ENCODE measurements at places on chromosomes 7 and 10.

DNA sequence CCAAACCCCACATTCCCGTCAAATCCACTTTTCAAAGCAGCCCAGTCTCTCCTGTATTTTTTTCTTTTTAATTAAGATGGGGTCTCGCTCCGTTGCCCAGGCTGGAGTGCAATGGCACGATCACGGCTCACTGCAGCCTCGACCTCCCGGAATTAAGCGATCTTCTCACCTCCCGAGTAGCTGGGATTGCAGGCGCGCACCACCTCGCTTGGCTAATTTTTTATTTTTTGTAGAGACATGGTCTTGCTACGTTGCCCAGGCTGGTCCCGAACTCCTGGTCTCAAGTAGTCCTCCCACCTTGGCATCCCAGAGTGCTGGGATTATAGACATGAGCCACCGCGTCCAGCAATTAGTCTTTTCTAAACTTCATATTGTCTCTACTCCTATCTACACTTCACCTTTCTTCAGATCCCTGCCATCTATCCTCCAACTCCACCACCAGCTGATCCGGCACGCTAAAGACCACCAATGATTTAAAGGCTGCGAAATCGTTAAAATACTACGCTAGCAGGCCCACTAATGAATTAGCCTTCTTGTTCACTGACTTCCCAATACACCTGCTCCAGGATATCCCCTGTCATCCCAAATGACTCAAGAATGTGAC, 525 bp upstream of the CHUK start:
- DNase-seq: no peak

- DNase-seq: no peak
Measured at GRCh38 chr7:105705427-105705826, 124.1 kb upstream of the EFCAB10 start.

- DNase-seq: no peak
Measured at GRCh38 chr7:101854084-101854865, 36.8 kb downstream of the CUX1 start.

GRCh38 chr10:121243609-121244241, 354.5 kb downstream of the FGFR2 start:
- no peak for DNase-seq

- DNase-seq: no peak
Measured at GRCh38 chr10:128926711-128927110, 540.3 kb upstream of the MGMT start.

- no peak for DNase-seq
Measured at GRCh38 chr7:74325210-74325565, 36.0 kb downstream of the CLIP2 start.

GRCh38 chr7:42763137-42763551, 148.7 kb downstream of the C7orf25 start:
- no peak for DNase-seq

GRCh38 chr10:82738592-82738991, 863.6 kb downstream of the NRG3 start:
- DNase-seq: no peak

DNA sequence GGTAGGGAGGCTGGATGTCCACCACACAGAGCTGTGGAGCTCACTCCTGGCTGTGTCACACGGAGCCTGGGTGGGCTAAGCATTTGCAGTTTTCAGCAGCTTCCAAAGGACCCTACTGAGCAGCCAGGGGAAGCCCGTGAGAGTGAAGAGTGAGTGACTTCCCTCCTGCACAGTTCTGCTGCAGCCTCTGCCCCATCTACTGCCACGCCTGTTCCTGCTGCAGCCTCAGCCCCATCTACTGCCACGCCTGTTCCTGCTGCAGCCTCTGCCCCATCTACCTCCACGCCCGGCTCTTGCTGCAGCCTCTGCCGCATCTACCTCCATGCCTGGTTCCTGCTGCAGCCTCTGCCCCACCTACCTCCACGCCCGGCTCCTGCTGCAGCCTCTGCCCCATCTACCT, 12.2 kb downstream of the ADAM8 start:
- no peak for DNase-seq

DNA sequence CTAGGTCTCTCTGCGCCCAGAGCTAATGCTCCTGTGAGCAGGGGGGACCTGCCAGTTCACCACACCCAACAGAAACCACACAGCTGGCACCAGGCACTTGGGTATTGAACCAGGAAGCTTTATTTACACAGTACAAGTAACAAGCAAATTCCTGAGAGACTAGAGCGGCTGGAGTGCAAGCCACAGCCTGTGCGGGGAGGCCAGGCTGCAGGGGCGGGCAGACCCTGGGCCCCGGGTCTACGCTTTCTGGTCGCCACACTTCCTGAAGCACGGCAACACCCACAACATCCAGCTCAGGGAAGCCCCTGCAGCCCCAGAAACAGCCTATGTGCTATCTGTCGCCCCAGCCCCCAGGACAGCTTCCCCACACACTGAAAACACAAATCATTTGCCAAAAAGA, 125.0 kb downstream of the FAM53B start:
- no peak for DNase-seq

DNA sequence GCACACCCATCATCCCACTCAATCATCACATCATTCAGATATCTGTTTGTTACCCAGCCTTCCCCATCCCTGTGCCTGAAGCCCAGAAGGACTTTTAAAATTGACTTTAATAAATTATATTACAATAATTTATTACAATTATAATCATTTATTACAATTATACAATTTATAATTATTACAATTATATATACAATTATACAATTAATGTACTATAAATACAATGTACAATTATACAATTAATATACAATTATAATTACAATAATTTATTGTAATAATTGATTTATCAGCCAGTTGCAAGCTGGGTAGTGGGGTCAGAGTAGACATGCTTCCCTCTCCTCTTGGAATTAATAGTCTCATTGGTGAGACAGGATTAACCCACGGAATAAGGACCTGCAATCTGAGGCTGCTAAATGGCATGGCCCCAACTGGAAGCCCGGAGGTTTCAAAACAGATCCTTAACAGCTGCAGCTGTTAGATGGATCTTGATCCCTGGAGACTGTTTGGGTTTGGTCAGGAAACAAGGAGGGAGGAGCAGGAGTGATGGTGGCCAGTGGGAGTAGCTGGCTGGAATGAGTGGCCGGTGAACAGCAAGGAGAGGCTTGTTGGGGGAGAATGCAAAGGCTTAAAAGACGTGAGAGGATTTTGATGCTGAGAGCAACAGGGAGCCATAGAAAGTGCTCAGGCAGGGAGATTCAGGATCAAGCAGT, 402.8 kb upstream of the PODXL start:
- no peak for DNase-seq

- DNase-seq: no peak
Measured at GRCh38 chr7:27970350-27970749, 210.2 kb downstream of the JAZF1 start.

- DNase-seq: no peak
Measured at GRCh38 chr7:21346297-21346696, 81.6 kb upstream of the SP4 start.

GRCh38 chr7:142884286-142884640, 1.3 kb downstream of the TRPV6 start:
- no peak for DNase-seq

DNA sequence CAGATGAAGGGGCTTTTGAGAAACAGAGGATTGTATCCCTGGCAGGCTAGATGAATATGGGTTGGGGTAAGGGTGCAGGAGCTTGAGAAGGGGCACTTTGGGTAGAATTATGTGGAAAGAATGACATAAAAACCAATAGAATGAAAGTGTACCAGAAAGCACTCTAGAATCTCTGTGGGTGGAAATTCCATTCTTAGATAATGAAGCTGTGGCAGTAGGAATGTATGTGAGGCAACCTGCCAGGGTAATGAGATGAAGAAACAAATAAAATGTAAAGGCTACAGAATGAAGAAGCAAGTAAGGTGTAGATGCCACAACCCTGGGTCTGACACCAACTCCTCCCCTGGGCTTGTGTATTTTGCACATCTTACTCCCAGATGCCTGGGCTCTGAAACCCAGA, 16.8 kb downstream of the NOBOX start:
- DNase-seq: no peak

DNA sequence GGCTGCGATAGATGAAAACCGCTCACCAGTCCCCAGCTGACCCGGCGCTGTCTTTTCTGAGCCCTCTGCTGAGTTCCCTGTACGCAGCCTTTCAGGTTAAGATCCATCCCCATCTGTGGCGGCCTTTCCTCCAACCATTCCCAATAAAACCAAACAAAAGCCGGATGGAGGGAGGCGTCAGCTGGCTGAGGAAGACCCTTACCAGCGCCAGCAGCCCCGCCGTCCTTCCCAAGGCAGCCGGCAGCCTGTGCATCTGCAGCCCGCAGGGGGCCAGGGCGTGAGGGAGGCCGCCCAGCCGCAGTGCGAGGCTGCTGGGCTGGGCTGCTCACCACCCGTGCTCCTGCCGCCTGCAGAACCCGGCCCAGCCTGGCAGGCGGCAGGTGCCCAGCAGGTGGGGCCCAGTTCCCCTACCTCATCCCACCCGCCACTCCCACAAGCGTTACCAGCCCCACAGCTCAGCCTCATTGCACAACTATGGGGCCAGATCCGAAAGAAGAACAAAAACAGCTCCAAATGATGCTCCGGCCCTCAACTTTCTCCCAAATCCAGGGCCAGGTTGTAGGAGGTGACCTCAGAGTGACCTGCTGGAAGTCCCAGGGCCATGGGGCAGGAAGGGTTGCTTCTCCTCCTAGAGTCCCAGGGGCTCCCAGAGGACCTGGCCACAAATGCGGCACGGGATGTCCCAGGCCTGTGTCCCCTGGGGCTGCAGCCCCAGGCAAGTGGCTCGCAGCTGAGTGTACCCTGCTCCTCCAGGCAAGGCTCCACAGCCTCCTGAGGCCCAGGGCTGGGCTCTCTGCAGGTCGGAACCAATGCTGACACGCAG, 23.8 kb downstream of the PAPOLB start:
- DNase-seq: no peak

- no peak for DNase-seq
Measured at GRCh38 chr10:133448120-133448519, 5.6 kb upstream of the SCART1 start.

DNA sequence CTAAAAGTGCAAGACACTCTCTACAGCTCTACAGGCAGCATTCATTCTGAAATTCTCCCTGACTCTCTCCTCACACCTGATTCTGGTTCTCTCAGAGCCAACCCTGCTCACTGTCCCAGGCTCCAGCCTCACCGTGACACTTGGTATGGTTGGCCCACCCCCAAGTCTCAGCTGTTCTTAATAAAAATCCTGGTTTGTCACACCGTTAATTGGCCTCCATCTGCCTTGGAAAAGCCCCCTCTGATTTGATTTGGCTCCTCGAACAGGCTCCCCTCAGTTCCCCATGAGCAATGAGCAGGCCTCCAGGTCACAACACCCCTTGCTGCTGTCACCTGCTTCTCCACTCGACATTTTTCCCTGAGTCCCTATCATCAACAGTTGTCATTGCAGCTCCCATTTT, 507.3 kb upstream of the AUTS2 start:
- no peak for DNase-seq

- no peak for DNase-seq
Measured at GRCh38 chr7:141207661-141208060, 133.8 kb downstream of the TMEM178B start.

GRCh38 chr10:20118119-20118518, 301.9 kb downstream of the PLXDC2 start:
- no peak for DNase-seq

DNA sequence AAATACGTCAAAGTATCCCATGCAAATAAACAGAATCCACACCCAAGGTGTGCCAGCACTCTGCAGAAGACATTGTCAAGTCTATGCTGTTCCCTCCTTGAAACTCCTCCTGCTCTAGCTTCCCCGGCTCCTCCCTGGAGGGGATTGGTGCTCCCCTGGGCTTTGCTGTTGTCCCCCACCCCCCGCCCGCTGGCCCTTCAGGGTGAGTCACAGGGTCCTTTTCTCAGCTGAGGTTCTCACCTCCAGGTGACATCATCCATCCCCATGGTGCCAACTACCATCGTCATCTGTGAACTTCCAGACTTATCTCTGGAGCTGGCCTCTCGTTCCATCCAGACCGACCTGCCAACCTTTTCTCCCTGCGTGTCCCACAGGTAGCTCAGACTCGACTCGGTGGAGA, 77.0 kb downstream of the ITIH5 start:
- no peak for DNase-seq

- no peak for DNase-seq
Measured at GRCh38 chr7:117143580-117143979, 179.3 kb downstream of the WNT2 start.

DNA sequence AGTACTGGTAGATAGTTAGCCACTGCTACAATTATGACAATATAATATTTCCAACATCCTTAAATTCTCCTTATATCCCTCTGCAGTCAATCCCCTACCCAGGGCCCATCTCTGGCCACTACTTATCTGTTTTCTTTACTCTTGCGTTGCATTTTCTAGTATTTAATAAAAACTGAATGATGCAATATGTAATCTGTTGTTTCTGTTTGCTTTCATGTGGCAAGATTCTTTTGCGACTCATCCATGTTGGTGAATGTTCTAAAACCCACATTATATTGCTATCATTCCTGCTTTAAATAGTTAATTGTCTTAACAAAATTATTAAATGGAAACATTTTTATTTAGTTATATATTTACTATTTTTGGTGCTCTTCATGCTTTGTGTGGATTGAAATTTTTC, 338.5 kb downstream of the MDFIC start:
- no peak for DNase-seq

Measured in activated CD8-positive, alpha-beta memory T cell treated with anti-CD3 and anti-CD28 coated beads, Interleukin-2, amount 50 U/mL, for 4 hours (primary cell).